ENCODE measurements at places on chromosomes 5 and 9.

- no peak for DNase-seq
Observed at GRCh38 chr5:179344431-179345182, 654 bp downstream of the ADAMTS2 start.

GRCh38 chr9:33988219-33988890 lies 60.3 kb downstream of the UBAP2 start:
- no peak for DNase-seq

DNA sequence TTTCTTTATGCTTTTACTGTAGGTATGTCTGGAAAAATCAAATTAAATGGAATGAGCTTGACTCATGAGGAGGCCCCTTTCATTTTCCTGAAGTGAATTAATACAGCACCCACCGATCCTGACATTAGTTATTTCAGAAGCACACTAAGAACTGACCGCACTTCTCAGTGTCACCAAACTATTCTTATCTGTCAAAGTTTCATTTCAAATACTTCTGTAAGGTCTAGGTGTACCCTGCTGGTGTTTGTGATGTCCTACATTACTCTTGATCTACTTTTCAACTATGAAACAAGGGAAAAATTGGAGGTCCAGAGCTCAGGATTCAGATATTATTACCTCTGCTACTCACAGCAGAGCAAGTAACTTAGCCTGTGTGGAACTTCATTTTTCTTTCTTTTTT lies 1.8 kb upstream of the TEK start:
- DNase-seq = no peak

DNA sequence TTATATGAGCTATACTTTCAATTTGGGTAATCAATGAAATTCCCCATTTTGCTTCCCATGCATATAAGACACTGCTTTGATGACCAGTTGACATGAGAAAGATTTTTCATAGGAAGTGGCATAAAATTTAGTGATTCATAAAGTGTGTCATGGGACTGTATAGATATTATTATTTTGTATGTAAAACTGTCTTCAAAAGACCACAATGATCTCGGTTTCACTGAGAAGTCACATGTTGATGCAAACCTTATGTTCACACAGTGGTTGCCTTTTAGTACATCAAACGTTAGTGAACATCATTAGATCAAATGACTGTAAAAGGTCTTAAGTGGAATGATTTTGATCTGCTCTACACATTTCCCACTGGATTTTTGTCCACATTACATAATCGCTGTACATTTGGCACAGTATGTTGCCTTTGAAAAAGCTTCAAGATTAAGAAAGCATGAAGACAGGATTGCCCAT lies 349.2 kb upstream of the MEF2C start:
- DNase-seq = no peak

- no peak for DNase-seq
Observed at GRCh38 chr9:89881431-89881830, 276.6 kb downstream of the GADD45G start.

DNA sequence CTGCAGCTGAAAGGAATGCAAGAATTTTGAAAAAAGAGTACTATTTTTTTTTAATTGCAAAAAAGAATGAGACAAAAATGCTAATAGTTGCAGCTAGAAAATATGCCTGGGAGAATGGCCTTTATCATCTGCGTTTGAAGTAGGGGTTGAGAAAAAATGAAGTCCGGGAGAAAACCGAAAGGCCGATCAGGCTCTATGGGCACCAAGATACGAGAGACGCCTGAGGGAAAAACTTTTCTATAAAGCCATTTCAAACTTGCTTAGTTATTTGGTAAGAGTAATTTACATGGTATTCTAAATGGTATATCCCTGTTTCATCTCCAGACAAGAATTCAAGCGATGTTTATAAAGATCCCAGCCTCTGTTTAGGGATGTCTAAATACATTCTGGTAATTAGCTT lies 99.3 kb upstream of the EFNA5 start:
- no peak for DNase-seq

GRCh38 chr5:67272453-67273130 lies 76.0 kb upstream of the CD180 start:
- DNase-seq = no peak

DNA sequence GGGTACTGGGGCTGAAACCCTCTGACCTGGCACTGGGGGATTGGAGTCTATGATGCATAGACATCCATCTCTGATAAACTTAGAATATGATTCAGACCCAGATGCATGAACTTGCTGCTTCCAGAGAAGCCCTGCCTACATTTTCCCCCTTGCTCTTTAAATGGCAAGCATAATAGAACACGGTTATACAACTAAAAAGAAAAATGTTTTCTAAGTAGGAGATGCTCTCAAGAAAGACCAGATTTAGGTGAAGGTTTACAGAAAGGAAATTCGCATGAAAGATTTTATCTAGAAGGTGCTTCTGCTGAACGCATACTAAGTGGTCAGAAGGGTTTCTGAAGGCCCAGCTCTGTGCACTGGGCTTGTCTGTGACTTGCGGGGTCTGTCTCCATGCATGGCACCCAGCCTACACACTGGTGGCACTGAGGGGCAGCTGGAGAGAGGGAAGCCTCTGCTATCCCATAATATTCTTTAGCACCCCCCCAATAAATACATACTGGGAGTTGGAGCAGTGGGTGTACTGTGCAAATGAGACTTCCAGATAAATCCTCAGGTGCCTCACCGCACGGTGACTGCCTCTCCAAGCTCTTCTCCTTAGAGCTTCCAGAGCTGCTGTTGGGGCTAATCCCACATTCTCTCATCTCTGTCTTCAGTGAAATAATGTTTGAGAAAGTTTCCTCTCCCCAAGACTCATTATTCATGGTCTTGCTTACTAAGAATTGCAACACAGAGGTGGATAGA lies 114.6 kb downstream of the FSTL4 start:
- no peak for DNase-seq

DNA sequence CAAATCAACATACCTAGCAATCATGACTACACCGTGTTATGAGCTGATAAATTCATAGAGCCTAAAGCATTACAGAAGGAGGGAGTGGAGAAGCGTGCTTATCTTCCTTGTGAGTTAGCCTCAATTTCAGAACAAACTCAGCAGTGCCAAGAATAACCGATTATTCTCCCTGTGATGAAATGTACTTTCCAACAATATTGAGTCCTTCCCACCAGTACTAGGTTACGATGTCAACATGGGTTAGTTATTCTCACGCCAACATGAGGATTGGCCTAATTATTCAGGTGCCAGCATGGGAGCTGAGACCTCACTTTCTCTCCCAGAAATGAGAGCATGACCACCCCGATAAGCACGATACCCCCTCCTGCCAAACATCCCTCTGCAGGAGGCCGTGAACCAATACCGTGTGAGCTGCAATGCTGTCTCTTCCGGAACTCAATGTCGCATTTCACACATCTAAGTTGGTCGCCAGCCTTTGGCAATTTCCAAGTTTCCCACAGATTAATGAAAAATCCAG lies 193.7 kb downstream of the ENC1 start:
- DNase-seq = no peak

DNA sequence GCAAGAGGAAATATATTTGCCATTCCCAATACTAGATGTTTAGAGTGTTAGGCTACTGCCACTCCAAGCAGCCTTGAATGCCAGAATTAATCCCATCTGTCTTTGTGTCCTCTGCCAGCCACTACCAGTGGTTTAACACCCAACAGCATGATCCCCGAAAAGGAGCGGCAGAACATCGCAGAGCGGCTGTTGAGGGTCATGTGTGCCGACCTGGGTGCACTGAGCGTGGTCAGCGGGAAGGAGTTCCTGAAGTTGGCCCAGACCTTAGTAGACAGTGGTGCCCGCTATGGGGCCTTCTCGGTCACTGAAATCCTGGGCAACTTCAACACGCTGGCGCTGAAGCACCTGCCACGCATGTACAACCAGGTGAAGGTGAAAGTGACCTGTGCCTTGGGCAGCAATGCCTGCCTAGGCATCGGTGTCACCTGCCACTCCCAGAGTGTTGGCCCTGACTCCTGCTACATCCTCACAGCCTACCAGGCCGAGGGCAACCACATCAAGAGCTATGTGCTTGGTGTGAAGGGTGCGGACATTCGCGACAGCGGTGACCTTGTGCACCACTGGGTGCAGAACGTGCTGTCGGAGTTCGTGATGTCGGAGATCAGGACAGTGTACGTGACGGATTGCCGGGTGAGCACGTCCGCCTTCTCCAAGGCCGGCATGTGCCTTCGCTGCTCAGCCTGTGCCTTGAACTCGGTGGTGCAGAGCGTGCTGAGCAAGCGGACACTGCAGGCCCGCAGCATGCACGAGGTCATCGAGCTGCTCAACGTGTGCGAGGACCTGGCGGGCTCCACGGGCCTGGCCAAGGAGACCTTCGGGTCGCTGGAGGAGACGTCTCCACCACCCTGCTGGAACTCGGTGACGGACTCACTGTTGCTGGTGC lies 29.3 kb downstream of the AMBP start:
- no peak for DNase-seq

- no peak for DNase-seq
Observed at GRCh38 chr5:6819521-6819920, 106.3 kb downstream of the TENT4A start.

GRCh38 chr5:78912085-78912771 lies 72.9 kb downstream of the ARSB start:
- DNase-seq = no peak

- DNase-seq = no peak
Observed at GRCh38 chr9:7125231-7125630, 367.5 kb downstream of the KDM4C start.

- DNase-seq = no peak
Observed at GRCh38 chr5:142186857-142187594, 78.4 kb downstream of the NDFIP1 start.

DNA sequence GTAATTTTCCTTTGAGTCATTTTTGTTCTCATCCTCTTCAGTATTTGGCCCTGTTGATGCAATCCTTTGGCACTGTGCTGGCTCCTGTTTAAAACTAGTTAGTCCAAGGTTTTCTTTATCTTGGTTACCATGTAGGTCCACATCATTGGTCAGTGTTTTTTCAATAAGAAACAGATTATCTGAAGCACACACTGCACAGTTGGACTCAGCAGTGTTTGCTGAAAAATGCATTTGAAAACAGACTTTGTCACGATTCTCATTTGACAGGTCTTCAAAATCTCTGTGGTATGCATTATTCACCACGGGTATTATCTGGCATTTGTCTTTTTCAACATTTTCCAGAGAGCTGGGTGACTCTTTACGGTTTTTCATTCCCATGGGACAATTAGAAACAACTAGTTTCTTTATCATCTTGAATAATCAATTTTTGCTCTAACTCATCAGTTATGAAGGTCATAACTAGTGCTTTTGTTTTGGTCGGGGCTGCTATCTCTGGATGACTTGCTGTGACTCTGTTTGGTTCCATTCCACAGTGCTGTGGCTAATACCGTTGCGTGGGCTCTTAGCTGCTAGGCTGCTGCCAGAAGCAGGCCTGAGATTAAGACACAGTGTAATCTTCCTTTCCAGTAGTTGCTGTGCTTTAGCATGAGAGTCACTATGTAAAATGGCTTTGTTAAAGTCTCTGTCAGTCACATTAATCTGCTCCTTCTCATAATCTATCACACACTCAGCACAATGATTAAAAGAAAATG lies 36.2 kb downstream of the NUDT12 start:
- no peak for DNase-seq

Measured in LoVo (cell line).